ENCODE measurements at places on chromosomes 12 and 14.

DNA sequence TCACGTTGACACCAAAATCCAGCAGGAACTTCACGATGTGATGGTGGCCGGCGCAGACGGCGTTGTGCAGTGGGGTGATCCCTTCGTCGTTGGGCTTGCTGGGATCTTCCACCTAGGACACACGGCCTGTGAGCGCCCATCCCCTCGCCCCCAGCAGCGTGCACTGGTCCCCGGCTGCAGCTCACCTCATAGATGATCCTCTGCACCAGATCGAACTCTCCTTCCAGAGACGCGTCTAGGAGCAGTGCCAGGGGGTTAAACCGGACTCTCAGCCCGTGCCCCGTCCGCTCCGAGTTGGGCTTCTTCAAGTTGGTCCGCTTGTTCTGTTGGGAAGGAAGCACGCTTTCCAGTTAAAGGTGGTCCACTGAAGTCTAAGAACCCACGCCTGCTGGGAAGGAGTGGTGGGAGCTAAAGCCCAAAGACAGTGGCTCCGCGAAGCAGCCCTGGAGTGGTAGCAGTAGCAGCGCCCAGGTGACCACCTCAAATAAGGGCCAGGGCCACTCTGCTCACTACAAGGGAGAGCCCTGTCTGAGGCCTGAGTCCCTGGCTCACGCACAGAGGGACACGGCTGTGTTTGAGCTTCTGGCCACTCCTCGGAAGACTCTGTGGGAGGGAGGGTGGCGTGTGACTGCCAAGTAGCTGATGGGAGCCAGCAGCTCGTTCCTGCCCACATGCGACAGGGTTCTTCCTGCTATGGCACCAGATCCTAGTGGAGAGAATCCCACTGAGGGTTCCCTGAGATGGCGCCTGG is 23.3 kb downstream of the ZFYVE21 start:
- DNase-seq, result no peak

DNA sequence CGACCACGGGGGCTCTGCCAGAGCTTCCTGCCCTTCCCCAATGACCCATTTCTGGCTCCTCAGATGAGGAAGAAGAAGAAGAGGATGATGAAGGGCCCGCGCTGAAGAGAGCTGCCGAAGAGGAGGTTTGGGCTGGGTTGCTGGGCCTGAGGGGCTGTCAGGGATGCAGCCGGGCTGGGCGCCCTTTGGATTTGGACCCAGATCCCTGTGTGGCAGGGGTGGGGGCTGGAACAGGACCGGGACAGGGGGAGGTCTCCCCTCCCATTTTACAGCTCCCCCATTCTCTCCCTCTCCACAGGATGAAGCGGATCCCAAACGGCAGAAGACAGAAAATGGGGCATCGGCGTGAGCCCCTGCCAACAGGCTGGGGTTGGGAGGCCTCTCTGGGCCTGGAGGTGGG is 2.2 kb upstream of the LAG3 start:
- DNase-seq, result no peak

GRCh38 chr14:69355607-69356281 is 42.4 kb downstream of the ERH start:
- peak; percentile 51 for DNase-seq

- no peak for DNase-seq
Observed at GRCh38 chr12:58844161-58844560, 76.1 kb downstream of the LRIG3 start.

DNA sequence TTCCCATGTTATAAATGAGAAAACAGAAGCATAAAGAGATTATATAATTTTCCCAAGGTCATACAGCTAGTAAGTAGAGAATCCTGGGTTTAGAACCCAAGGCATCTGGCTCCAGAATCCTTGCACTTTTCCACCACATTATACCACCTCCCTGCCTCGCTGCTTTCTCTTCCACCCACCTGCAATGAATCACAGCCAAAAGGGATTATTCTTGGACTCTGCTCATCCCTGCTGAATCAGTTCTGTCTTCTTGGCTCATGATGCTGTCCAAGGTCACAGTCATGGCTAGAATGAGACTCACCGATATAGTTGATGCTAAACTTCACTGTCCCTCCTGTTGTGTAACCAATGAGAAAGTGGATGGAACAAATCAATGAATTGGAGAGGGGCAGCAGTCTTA is 356.6 kb downstream of the FUT8 start:
- DNase-seq, result peak; percentile 3

DNA sequence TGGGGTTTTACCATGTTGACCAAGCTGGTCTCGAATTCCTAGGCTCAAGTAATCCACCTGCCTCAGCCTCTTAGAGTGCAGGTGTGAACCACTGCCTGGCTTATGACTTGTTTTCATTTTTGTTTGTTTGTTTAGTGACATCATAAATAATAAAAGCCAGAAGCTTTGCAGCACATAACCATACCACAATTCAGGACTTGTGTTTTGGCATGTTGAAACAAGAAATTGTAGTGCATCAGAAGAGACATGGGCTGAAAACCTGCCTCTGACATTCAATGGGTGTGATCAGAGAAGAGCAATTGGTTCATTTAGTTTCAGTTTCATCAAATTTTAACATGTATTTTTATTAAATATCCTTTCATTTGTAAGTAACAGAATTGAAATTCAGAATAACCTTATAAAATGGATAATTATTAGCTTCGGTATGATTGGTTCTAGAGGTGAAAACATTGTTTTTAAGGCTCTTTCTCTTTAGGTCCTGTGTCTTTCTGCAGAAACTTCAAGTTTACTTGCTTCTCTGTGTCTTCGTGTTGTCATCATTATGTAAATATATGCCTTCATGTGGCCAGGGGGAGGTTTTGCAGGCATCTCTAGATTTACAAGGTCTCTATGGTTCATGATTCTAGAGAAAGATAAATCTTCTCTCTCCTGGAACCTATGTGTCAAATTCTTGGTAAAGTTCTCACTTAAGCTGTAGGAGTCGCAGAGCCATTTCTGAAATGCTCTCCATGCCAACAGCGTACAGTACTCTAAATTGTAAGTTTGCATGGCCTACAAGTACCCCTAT is 312.0 kb downstream of the KCNC2 start:
- no peak for DNase-seq

- DNase-seq, result no peak
Observed at GRCh38 chr12:85693093-85693665, 143.0 kb downstream of the RASSF9 start.

- no peak for DNase-seq
Observed at GRCh38 chr12:109189291-109189690, 72.9 kb downstream of the ACACB start.

Measured in iris pigment epithelial cell (primary cell).